ENCODE measurements at places on chromosomes 4 and X.

DNA sequence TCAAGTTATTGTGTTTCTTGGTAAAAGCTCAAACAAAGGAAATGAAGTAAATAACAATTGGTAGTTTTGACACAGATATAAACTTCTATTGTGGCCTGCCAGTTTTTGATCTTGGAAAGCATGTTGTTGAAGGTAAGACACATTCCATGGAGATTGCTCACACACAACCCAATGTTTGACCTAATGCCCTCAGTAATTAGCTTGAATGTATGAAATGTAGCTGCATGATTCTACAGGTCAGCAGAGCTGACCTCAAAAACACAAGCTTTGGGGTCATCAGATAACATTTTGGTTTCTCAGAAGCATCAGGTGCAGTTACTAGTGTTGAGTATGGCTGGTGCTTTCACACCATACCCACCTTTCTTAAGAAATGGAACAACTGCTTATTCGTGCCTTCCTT, 16.5 kb downstream of the GPR173 start:
- no peak for DNase-seq

GRCh38 chr4:125187226-125188176, 127.3 kb upstream of the FAT4 start:
- no peak for DNase-seq

- no peak for DNase-seq
These were observed 611.4 kb downstream of the KCTD8 start for GRCh38 chr4:43837171-43837570.

DNA sequence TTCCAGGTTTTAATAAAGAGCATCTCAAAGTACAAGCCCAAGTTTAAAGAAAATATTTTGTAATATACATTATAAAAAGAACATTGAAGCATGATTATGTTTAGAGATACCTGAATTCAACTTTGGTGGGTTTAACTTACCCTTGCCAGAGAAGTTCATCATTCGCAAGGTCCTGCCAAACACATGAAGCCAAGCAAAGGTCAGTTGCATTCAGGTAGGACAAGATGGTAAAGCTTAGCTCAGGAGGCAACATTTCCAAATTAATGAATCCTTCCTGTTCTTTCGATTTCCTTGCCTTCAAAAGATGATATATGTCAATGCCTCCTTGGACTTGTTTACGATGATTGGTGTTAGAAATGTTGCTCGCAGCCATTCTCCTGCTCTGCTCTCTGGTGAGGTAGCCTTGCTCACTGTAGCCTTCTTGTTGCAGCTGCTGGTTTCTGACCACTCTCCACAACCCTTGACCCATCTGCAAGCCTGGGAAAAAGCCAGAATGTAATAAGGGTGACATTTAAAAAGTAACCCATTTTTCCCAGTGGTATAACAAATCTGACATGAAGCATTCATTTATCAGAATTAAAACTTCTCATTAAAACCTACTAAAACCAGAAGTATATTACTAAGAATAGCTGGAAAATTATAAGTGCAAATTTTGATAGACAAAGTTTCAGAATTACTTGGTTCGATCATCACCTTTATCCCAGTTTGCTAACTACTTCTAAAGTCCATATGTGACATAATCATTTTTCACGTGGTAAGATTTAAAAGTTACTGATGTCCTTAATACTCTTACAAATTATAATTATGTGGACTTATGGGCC, 20.6 kb downstream of the FBXO8 start:
- no peak for DNase-seq

DNA sequence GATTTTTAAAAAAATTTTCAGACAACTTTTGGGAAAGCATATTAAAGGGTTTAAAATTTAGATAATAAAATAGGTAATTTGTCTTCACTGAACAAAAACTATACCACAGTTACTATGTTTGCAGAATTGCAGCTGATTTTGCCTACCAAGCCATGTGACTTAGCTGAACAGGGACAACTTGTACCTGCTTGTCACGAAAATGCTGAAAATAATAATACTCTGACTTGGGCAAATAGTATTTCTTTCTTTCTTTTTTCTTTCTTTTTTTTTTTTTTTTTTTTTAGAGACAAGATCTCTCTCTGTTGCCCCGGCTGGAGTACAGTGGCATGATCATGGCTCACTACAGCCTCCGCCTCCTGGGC, 225.2 kb upstream of the PPP1R2C start:
- no peak for DNase-seq

- DNase-seq = no peak
These were observed 34.0 kb downstream of the PLAC8 start for GRCh38 chr4:83080561-83080960.

DNA sequence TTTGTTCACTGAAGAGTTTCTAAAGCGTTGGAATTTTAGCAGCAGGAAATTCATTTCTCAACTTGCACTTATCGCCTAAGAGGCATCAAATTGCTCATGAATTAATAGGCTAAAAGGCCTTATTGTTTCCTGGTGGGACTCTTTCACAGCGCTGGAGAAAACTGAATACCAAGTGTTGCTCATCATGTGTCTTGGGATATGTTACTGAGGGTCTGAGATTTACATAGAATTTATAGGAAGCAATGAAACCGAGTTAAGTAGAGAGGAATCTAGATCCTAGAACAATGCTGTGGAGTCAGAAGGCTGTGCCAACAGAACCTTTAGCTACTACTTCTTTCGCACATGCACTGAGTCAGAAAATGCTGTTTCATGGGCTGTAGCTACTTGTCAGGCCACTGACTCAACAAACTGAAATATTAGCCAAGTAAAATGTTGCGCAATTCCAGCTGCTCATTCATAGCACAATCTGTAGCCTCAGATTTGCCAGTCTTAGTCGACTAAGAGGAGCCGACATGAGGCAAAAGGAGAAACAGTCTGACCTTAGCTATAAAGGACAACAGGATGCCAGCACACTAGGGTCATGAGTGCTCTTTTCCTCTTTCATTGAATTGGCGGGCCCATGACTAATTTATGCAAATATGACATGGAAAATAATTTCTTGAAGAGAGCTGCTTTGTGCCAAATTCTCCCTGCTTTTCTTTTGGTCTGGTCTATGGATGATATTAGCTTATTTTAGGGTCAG, 35.9 kb upstream of the CXCL8 start:
- peak; percentile 92 for DNase-seq

- no peak for DNase-seq
These were observed 149.6 kb upstream of the FAM9B start for GRCh38 chrX:9183481-9183880.

DNA sequence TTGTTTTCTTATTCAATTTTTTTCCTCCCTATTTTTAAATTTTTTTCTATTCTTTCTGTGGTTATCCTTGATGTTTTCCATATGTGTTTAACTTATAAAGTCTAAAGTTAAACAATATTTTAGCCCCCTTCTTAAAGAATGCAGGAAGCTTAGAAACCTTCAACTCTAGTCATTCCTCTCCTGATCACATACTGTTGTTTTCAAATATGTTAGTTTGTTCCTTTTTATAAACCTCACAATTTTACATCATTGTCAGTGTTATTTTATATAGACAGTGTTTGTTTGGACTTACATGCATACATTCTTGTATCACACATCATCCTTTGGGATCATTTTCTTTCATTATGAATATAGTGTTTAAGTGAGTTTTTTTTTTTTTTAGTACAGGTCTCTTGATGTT, 31.6 kb downstream of the KANTR start:
- no peak for DNase-seq

- peak; percentile 67 for DNase-seq
These were observed 83.6 kb downstream of the NBDY start for GRCh38 chrX:56812515-56813105.

DNA sequence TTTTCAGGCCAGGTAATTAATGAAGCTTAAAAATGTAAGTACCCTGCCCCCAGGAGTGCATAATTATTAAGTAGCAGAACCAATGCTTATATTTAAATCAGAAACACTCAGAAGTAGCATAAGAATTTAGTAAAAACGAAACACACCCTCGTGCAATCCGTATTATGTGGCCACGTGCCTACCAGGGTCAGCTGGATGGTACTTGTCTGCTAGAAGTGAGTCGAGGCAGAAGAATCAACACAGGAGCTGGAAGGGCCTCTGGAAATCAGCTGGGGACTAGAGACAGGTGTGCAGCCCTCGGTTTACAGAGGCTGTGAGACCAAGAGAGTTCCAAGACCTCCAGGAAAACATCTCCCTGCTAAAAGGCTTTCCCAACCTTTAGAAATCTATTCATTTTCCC, 559 bp upstream of the FAM47E start:
- no peak for DNase-seq

DNA sequence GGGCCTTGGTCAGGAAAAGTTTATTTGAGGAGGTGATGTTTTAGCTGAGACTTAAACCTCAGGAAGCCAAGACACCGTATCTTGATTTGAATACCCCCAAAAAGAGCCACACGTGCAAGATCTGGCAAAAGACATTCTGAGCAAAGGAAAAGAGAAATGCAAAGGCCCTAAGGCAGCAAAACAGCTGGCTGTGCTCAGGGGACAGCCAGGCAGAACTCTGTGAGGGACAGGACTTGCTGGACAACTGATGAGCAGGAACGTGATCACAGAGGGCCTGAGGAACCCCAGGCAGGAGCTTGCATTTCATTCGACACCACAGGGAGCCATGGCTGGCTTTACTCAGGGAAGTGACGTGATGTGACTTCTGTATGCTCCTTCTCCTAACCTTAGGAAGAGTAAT, 56.0 kb downstream of the OCRL start:
- no peak for DNase-seq

DNA sequence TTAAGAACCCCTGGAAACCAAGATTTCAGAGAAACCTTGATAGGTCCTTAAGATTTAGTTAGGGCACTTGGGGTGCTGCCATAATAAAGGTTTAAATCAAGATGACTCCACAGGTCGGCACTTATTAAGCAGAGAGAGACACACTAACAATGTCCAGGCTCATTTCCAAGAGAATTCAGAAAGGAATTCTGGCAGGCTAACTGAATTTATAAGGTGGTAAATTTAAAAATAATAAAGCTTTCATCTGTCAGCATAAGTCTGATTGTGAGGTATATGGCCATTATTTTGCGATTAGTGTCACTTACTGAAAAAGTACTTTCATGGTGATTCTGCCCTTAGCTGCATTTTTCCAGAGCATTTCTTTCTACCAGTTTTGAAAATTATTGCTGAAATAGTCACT, 472.7 kb downstream of the ARAP2 start:
- no peak for DNase-seq

DNA sequence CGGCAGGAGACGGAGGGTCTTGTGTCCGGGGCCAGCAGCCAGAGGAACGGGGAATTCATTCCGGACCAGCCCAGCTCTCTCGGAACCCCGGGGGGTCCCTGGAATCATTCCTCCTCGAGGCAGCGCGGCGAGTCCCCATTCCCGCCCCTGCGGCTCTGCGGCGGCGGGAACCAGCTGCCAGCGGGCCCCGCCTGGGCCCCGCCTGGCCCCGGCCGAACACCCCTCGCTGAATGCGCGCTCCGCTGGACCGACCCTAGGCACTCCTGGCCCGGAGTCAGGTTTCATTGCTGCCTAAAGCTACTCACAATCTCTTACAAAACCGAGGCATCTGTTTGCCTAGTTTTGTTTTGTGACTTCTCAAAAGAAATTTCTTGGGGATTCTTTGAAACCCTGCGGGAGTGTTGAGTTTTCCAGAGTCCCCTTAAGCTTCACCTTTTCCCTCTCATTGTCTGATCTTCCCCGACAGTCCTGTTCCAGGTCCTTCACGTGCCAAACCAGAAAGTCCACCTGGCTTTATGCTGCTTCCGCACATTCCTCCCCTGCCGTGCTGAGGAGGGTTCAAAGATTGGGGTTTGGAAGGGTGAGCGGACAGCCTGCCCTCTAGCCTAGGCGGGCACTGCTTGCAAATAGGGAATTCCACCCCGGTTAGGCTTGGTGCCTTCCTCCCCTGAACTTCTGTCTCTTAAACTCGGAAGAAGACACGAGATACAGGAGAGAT, 789 bp downstream of the ARHGAP10 start:
- DNase-seq = peak; percentile 55

- peak; percentile 81 for DNase-seq
These were observed 32.5 kb upstream of the TLR2 start for GRCh38 chr4:153651587-153651986.

- no peak for DNase-seq
These were observed 21.6 kb downstream of the ADD1 start for GRCh38 chr4:2865196-2865780.

DNA sequence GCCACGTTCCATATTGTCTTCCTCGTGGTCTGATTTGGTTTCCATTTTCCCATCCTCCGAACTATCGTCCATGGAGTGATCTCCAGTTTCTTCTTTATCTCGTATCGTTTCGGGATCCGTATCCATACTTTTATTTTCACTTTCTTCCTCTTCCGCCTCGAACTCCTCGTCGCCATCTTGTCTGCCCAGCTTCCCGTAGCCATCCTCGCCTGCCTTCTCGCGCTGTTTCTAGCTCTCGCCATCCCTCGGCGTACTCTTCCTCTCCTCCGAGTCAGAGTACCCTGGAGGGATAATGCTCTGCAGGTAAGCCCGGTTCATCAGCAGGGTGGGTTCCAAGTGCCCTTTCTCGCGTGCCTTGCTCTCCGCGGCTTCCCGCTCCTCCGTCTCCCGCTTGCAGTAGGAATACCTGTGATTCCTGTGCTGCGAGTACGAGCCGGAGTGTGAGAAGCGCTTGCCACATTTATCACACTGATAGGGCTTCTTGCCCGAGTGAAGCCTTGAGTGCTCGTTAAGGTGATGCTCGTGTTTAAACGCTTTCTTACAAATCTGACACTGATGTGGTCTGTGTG, 134.5 kb upstream of the TAPT1 start:
- DNase-seq = no peak

DNA sequence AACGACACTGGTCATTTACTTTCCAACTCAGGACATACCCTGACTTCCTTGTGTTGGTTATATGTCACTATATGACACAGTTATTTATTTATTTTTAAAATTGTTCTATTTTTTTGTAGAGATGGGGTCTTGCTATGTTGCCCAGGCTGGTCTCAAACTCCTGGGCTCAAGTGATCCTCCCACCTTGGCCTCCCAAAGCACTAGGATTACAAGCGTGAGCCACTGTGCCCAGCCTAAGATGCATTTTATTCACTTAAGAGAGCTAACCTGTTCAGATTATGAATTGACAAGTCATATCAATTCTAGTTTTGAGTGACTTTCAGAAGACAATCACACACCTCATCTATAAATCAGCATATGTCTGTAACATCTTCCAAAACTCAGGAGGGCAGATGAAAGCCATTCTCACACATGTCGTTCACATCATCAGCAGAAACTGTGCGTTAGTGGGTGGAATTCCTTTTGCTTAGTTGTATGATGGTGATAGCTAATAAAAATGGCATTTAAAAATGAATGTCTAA, 9.4 kb upstream of the RHOH start:
- DNase-seq = no peak

GRCh38 chr4:144748814-144749555, 103.0 kb downstream of the HHIP start:
- no peak for DNase-seq

- no peak for DNase-seq
These were observed 119.0 kb upstream of the GNPDA2 start for GRCh38 chr4:44845309-44845708.
